ENCODE measurements at places on chromosomes 2 and 18.

GRCh38 chr2:144673456-144673855, 153.5 kb upstream of the ZEB2 start:
- DNase-seq = no peak

DNA sequence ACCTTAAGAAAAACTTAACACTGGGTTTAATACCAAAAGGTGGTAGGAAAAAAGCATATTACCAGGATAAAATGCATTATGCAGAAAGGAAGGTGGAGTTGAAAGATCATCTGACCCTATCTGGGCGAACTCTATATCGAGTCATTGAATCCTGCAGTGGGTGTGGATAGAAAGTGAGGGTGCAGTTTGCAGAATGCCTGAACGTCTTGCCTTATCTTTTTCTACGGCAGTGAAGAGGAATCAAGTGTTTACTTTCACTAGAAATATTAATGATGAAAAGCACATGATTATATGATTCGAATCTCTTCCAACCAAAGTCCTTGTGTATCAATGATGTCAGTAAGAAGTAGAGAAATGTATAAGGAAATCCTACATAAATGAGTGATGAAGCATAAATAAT, 4.3 kb upstream of the CAVIN2 start:
- no peak for DNase-seq

- no peak for DNase-seq
Observed at GRCh38 chr2:205066081-205066480, 520.8 kb downstream of the PARD3B start.

- DNase-seq = no peak
Observed at GRCh38 chr2:35510636-35511035, 844.9 kb upstream of the CRIM1 start.

All from RWPE2 (cell line).